ENCODE measurements at places on chromosomes 7 and 10. TPM values are rescaled to one million over a fixed set of nuclear protein-coding genes. Genes with fewer than 3 reads are reported as not detected.
A peak's percentile ranks its signal among the peaks of the same experiment; 100 is the strongest.

The HKDC1 gene
- 22.7 TPM for total RNA-seq

- DNase-seq, result peak; percentile 87
Measured at GRCh38 chr10:43867667-43868565, 219.2 kb upstream of the ZNF32 start.

- DNase-seq, result peak; percentile 76
Measured at GRCh38 chr10:29757551-29758297, 123.0 kb upstream of the SVIL start.

DNA sequence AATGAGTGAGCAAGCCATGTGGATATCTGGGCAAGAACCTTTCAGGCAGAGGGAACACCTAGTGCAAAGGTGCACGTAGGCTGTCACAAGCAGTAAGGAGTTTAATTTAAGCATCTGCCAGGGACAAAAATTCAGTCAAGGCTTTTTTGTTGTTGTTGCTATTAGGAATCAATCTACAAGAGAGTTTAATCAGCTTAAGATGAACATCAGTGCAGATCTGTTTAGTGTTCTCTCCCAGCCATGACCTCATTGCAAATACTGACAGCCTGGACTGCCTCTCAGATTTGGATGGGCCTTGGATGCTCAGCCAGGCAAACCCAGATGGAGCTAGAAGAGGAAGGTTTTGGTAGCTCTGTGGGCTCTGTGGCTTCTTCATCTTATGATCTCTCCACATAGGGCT lies 3.3 kb upstream of the GLCCI1 start:
- DNase-seq, result no peak

DNA sequence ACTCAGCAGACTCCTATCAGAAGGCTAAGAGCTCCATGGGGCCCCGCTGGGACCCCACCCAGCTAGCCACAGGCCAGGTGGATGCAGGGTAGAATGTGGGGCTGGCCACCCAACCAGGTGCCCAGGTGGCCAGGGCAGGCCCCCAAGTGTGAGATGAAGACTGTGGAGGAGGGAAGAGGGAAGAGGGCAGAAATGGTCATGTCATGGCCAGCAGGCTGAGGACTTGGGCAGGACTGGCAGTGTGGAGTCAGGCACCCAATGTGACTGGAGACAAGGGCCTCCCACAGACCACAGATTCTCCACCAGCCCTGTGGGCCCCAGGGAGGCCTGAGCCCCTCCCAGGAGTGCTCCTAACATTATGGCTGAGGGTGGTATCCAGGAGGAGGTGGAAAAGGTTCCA lies 141.6 kb downstream of the TNS3 start:
- DNase-seq, result no peak
